HEK293T (cell line): ENCODE measurements at places on chromosomes 6 and 20.
A peak's percentile ranks its signal among the peaks of the same experiment; 100 is the strongest.

- peak; percentile 71 for DNase-seq
Measured at GRCh38 chr20:63215101-63216040, 560 bp downstream of the YTHDF1 start.

DNA sequence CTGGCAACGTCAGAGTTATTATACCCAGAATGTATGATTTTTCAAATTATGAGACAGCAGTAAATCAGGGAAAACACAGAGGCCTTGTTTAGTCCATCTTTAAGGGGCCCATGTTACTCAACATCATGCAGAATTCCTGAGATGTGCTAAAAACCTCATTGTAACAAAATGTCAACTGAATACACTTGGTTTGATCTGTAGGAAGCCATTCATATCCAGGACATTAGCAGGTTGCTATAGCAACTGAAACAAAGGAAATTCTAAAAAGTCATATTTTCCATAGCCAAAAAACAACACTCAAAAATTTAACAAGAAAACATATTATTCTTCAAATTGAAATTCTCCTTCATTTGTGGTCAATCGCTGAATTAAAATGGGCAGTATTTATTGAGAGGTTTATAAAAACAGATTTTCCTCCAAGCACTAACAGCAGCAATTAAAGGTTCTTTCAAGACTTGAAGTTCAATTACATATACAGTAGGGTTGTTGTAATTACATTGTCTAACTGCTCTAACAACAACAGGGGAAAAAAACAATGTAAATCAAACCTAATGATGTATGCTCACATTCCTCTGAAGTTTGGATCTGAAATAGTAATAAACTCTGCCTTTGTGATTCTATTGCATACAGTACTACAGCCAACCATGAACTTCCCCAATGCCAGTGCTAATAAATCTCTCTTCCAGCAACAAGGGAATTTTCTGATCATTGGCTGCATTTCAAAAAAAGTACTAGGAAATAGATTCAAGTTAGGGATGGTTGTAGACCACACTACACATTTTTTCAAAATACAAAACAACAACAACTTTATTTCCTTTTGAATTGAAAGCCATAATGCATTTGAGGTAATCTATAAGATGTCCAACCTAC is 34.9 kb downstream of the COL12A1 start:
- DNase-seq: no peak

DNA sequence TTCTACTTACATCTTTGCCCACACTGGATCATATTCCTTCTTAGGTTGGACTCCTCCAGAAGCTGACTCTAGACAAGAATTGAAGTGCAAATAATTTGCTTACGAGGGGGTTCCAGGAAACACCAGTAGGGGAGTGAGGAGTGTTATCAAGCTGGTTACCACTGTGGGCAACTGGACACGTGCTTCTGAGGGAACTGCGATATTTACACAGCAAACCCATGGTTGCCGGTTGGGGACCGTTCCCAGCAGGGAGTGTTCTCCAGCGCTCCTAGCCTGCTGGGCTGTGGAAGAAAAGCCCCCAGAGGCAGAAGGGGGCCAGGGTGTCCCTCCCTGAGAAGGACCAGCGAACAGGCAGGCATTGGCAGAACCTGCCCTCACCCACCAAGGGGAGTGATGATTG is 21.7 kb downstream of the MDFI start:
- DNase-seq: no peak

GRCh38 chr20:37873884-37874283 is 29.0 kb upstream of the VSTM2L start:
- no peak for DNase-seq
